Naive thymus-derived CD8-positive, alpha-beta T cell (primary cell): ENCODE measurements at places on chromosomes 1 and 21.

- DNase-seq, result no peak
These were observed 98.8 kb downstream of the ZNF644 start for GRCh38 chr1:90922996-90923395.

DNA sequence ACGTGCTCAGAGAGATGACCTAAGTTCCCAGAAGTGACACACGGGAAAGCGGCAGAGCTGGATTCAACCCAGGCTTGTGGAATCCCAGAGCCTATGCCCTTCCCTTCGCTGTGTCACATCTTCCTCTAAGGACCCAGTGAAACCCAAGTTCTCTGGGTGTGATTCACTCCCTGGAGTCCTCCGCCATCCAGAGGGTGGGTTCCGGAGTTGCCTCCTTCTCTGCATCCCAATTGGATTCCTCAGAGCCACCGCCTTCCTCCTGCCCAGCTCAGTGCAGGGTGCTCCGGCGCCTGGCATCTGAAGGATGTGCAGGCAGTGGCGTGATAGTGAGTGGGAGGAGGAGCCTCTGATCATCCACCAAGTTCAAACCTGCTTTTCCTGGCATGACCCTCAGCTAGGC lies 20.7 kb upstream of the RCC2 start:
- DNase-seq, result no peak

DNA sequence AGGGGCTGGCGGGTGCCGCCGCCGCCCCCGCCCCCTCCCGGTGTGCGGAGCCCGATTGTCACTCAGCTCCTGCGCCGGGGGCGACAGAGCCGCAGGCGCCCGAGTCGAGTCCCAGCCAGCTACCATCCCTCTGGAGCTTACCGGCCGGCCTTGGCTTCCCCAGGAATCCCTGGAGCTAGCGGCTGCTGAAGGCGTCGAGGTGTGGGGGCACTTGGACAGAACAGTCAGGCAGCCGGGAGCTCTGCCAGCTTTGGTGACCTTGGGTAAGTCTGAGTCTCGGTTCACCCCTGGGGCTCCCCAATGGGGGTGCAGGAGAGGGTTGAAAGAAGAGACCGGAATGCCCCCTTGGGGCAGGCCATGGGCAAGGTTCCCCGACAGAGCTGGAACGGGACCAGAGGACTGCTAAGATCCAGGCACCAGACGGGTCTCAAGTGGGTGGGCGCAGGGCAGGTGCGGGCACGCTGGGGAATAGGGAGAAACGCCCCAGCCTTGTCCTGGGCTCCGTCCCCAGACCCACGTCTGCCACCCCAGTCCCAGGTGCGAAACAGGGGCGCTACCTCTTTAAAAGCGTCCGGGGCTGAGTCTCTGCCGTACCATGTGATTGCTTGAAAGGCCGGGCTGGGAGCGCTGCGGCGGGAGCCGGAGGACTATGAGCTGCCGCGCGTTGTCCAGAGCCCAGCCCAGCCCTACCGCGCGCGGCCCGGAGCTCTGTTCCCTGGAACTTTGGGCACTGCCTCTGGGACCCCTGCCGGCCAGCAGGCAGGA lies at the start of gene ADORA1:
Gene ADORA1 (plus strand): TSS at position 61 of the 765 bp plus-strand sequence. CDS start 1,116 bp downstream, outside the sequence.
- no peak for DNase-seq

GRCh38 chr1:65378247-65378946 lies 42.1 kb upstream of the LEPR start:
- DNase-seq, result no peak

- no peak for DNase-seq
These were observed 283.2 kb upstream of the LRRC7 start for GRCh38 chr1:69284508-69284907.

DNA sequence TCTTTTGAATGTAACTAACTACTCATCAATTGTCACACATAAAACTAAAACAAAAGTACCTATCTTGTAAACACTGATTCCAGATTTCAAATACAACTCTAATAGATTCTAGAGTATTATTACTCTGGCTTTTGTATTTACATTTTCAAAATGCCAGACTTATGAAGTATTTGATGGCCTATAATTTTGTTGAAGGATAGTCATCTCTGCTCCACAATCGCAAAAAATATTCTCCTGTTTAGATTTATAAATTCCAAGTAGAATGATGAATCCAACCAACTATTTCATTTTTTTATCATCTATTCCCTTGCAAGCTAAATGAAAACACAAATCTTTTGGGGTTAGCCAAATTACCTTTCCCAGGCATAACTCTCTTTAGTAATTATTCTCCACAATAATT lies 75.0 kb upstream of the GUCA2A start:
- DNase-seq, result no peak

DNA sequence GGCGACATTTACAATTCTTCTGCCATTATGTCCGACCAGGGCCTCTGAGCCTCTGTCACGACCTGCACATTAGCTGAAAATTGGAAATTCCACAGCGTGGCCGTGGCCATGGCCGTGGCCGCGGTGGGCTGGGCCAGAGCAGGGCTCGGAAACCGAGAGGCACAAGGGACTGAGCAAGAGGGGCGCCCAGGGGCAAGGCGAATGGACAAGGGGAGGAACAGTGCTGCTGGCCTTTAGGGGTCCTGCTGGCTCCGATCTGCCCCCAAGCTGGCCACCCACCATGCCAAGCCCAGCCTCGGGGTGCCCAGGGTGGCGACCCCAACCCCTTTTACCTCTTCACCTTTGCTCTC lies 75.0 kb downstream of the TAS1R2 start:
- DNase-seq, result no peak
